ENCODE measurements at places on chromosomes 5 and 9.

DNA sequence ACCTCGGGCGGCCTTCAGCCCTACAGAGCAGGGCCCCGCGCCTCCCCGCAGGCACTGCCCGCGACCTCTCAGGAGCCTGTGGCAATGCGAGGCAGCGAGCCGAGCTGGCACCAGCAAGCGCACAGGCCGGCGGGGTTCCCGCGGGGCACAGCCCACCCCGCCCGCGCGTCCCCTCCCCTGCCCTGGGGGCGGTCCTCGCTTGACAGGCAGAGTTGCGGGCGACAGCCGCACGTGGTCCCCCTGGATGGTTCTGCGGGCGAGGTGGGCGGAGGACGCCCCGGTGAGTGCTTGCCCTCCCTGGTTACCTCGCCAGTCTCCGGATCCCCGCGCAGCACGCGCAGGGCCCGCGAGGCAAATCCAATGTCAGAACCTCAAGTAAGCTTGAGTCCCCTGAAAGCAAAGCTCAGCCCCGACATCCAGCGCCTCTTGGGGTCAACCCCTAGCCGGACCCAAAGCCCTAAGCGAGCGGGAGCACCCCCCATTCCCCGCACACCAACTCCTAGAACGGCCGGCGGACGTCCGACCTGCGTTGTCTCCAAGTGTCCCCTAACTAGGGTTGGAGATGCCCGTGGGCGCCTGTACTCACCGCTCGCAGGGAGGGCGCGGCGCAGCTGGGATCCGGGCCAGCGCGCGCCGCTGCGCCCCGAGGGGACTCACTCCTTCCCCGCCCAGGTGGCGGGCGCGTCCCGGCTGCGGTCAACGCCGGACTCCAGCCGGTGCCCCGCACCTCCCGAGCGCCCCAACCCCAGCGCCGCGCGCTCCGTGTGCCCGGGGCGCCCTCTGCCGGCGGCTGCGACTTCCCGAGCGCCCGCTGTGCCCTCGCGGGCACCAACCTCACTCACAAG lies at the start of gene DRD1:
Gene DRD1 (minus strand): TSS at position 123 of the 845 bp plus-strand sequence. CDS start 1,083 bp downstream, outside the sequence.
- no peak for DNase-seq

DNA sequence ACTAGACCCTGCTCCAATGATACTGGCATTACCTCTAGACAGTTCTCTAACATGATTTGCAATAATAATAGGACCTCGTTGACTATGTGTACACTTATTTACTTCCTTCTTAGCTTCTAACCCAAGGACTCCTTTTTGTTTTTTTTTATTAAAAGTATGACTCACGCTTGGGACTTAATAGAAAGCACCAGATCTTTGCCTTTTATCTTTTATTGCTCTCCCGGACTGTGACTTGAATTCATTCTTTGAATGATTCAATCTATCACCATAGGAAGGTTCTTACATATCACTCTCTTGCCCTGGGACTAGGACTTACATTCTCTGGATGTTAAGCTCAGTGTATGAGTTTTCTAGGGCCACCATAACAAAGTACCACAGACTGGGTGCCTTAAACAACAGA lies 9.0 kb downstream of the C9 start:
- no peak for DNase-seq

GRCh38 chr9:109969011-109969410 lies 189.0 kb downstream of the PALM2AKAP2 start:
- no peak for DNase-seq

- DNase-seq: no peak
Measured at GRCh38 chr9:72149231-72149975, at the start of gene GDA. Gene GDA, plus strand, starts transcription at chr9:72149440. Its CDS starts 120 bp downstream, at chr9:72149560.

GRCh38 chr9:133684121-133684935 lies 48.2 kb downstream of the DBH start:
- DNase-seq: no peak

DNA sequence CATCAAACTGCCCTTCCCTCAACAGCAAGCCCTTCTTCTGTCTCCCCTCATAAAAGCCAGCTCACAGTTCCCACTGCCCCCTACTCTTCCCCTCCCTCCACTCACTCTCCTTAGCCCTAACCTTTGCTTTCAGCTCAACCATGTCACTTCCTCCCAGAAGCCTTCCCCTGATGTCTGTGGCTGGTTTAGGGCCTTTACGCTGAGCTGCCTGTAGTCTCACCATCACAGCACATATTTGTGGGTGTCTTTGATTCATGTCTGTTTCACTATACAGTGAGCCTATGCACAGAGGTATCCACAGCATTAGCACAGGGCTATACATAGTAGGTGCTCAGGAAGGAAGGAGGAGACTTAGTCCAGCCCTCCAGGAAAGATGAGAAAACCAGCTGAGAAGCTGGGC lies 34.7 kb downstream of the C9orf50 start:
- no peak for DNase-seq

- no peak for DNase-seq
Measured at GRCh38 chr9:14863402-14863801, 46.8 kb downstream of the FREM1 start.

- no peak for DNase-seq
Measured at GRCh38 chr5:133878236-133878555, 90.2 kb downstream of the C5orf15 start.

GRCh38 chr5:173926359-173926758 lies 38.2 kb downstream of the CPEB4 start:
- DNase-seq: no peak

GRCh38 chr5:111407562-111407961 lies 104.8 kb downstream of the STARD4 start:
- DNase-seq: no peak

GRCh38 chr9:12554636-12555035 lies 138.5 kb upstream of the TYRP1 start:
- DNase-seq: no peak

- DNase-seq: no peak
Measured at GRCh38 chr5:21071421-21071820, 1083.4 kb upstream of the CDH18 start.

- DNase-seq: no peak
Measured at GRCh38 chr9:27447031-27447683, 76.9 kb upstream of the IFNK start.

GRCh38 chr5:40578501-40579451 lies 100.9 kb upstream of the PTGER4 start:
- no peak for DNase-seq

- DNase-seq: no peak
Measured at GRCh38 chr5:178383301-178383918, 150.8 kb upstream of the PHYKPL start.

DNA sequence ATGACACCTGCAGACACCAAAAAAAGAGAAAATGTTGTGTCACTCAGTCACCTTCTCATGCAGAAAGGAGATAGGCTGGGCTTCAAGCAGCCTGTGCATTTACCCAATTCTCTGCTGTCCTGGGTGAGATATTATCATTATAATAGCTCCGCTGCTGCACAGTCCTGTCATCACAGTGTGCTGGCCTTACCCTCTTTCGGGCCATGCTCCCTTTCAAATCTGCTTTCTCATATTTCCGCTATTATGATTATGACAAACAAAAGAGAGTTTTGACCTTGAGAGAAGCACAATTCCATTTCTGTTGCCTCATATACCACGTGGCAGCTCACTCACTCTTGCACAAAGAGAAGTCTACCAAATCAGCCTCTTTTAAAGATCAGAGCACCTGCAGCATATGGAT lies 1350.1 kb upstream of the ACO1 start:
- DNase-seq: no peak

DNA sequence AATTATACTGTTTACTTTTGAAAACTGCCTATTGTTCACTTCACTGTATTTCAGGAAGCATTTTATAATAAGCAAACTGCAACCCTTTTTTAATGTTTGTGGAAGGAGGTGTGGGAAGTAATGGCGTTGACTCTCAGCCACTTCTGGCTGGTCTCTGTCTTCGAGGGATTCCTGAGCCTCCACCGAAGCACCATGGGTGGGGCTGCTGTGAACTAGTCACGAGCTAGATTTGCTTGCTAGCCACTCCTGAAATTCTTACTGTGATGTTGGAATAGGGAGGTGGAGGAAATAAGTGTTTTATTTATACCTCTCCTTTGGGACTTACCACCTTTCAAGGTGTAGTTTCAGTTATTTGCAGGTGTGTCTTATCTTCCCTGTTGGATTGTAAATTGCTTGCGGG lies 26.8 kb downstream of the PIP5K1B start:
- no peak for DNase-seq

DNA sequence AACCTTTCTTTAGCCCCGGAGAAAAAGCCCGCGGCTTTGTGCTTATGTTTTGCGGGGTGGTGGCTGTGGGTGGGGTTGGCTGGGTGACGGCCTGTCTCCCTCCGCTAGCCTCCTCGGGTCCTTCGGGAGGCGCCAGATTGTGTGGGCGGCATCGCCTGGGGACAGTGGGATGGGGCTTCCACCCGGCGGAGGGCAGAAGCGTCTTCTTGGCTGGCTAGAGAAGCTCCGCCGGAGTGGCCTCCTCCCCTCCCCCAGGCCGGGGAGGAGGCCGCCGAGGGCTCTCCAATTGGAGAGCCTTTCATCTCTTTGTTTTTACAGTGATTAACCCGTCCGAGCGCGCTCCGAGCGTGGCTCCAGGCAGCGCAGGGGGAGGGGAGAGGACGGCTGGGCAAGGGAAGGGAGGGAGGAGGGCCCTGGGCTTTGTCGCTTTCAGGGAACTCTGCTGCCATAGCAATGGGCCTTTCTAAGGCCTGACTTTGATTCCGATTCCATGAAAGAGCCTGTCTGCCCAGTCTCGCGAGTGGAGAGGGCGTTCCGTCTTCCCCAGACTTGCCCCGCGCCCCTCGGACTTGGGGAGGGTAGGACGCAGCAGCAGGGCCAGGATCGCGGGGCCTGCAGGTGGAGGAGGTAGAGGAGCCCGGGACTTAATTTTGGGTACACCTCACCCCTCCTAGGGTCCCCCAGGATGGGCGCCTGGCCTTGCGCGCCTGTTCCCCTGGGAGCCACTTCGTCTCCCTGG lies 36.7 kb upstream of the TIFAB start:
- no peak for DNase-seq

- DNase-seq: no peak
Measured at GRCh38 chr9:89606049-89606623, 1.3 kb downstream of the GADD45G start.

DNA sequence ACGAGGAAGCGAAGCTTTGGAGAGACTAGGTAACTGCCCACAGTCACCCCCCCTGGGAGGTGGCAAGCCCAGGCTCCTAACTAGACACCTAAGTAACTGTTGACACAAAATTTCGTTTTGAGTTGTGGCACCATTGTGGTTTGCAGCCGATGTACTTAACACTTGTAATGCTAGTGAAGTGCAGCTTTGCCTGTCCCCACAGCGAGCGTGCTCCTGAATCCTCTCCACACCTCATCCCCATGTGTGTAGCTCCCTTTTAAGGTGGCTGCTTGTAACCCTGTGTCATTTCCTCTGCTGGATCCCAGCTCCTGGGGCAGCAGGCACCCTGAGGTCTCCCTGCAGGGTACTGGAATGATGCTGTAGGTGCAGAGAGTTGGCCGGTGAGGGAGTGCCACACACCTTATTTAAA lies 114.9 kb downstream of the TRIO start:
- no peak for DNase-seq

DNA sequence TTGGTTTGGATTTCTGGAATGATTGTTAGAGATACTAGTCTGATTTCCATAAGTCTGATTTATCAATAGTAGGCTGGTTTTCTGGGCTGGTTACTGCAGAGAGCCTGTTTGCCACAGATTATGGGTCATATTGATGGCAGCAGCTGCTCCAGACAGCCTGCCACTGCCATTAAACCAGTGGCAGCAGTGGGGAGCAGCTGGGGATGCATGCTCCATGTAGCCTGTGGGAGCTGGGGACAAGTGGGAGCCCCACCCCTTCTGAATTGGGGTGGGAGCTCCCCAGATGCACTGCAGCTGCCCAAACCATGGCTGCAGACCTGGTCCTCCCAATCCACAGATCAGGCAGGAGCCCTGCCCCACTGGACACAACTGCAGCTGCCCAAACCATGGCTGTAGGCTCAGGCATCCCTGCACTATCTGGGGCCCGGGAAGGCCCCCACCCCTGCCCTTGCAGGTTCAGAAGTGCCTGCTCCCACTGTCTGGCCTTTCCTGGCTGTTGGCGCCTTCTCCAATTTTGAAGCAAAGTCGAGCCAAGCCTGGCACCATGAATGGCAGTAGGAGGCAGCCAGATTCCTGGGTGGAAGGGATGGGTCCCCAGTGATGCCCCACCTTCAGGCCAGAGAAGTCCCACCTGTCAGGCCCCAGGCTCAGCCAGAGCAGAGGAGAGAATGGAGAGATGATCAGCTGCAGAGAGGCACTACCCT lies 402.9 kb upstream of the TYRP1 start:
- no peak for DNase-seq

GRCh38 chr5:129617206-129617605 lies 130.7 kb upstream of the MINAR2 start:
- DNase-seq: no peak

- DNase-seq: no peak
Measured at GRCh38 chr5:58922461-58923171, 339.7 kb downstream of the RAB3C start.

DNA sequence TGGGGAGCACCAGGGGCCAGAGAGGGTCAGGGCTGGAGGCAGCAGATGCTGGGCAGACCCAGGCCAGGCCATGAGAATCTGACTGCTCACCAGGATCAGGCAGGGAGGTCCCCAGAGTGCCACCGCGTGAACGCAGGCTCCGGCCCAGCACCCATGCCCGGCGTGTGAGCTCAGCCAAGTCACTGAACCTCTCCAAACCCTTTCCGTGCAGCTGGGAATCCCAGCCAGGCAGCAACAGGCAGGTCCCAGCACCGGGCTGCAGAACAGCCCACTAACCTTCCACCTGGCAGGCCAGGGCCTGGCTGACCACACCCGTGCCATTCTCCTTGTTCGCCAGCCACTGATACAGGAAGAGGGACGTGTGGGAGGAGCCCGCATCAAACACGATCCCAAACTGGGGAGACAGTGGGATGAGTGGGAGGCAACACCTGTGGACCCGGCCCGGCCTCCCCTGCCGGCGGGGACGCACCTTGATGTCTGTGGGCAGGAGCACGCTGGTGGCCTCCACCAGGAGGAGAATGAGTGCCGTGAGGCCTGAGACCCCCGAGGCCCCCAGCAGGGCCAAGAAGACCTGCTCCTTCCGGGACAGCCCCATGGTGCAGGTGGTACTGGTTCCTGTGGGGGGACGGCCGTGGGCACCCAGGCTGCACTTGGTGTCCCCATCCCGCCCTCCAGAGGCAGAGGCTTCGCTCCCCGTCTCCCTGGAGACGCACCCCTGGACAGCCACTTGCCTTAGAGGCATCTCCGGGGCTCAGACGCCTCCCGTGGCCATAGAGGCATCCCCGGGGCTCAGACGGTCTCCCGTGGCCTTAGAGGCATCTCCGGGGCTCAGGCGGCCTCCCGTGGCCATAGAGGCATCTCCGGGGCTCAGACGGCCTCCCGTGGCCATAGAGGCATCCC lies 3.2 kb downstream of the ENTPD8 start:
- no peak for DNase-seq

GRCh38 chr5:108747774-108748400 lies at the start of gene FER:
Gene FER, plus strand, starts transcription at chr5:108747897. Its CDS starts 50,286 bp downstream, at chr5:108798183.
- no peak for DNase-seq

DNA sequence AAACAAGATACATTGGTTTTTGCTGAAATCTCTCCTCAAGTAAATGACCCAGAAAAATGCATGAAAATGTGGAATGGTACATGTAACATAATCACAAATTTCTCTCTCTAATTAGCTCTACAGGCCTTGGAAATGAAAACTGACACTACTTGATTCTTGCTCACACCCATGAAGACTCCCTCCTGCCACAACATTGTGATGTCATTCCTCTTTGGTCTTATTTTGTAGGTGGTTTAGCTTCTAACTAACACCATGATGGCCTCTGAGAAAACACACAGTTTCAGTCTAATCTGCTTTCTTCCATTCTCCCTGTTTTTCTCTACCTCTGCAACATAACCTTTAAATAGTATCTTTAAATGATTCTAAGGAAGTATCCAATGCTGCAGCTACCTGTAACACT lies 78.6 kb upstream of the FAM174A start:
- DNase-seq: no peak

- DNase-seq: no peak
Measured at GRCh38 chr9:13847270-13847669, 466.7 kb downstream of the NFIB start.
